Activated T-cell treated with anti-CD3 and anti-CD28 coated beads, Interleukin-2, amount 50 U/mL, for 72 hours (primary cell): ENCODE measurements at places on chromosomes 6 and 20. TPM values are rescaled to one million over a fixed set of nuclear protein-coding genes. Genes with fewer than 3 reads are reported as not detected.

- H3K27ac ChIP-seq: no peak overlapping the region
- DNase-seq: no peak
These were observed 93.7 kb downstream of the PLG start for GRCh38 chr6:160795721-160796120.

The C20orf96 gene
- 6.4 TPM for total RNA-seq

- no peak overlapping the region for H3K27ac ChIP-seq
- H3K27me3 ChIP-seq: peaks cover 29% of the 10 kb centered on the region
- H3K4me1 ChIP-seq: no peaks in the 10 kb centered on the region
- DNase-seq: no peak
- no peak overlapping the region for H3K4me3 ChIP-seq
- H3K36me3 ChIP-seq: no peaks in the 10 kb centered on the region
These were observed 359.6 kb downstream of the LAMA2 start for GRCh38 chr6:129242546-129242945.

The PROKR2 gene
- total RNA-seq: not detected

- no peak overlapping the region for H3K27ac ChIP-seq
- H3K36me3 ChIP-seq: no peaks in the 10 kb centered on the region
- H3K4me3 ChIP-seq: peak overlapping the region; percentile 58
- no peaks in the 10 kb centered on the region for H3K4me1 ChIP-seq
These were observed 2.7 kb upstream of the MEI4 start for GRCh38 chr6:77650098-77650663.

GRCh38 chr6:75098709-75099108, 107.1 kb downstream of the COL12A1 start:
- no peaks in the 10 kb centered on the region for H3K36me3 ChIP-seq
- H3K4me3 ChIP-seq: no peak overlapping the region
- no peaks in the 10 kb centered on the region for H3K4me1 ChIP-seq
- H3K27me3 ChIP-seq: no peaks in the 10 kb centered on the region
- no peak for DNase-seq

GRCh38 chr20:2914160-2914559, 40.9 kb downstream of the PTPRA start:
- peaks cover 43% of the 10 kb centered on the region for H3K4me1 ChIP-seq
- H3K36me3 ChIP-seq: no peaks in the 10 kb centered on the region
- no peaks in the 10 kb centered on the region for H3K27me3 ChIP-seq
- no peak overlapping the region for H3K27ac ChIP-seq
- H3K4me3 ChIP-seq: no peak overlapping the region
- no peak for DNase-seq

The ERVFRD-1 gene
- not detected for total RNA-seq
